ENCODE measurements at places on chromosomes 13 and 19. TPM values are rescaled to one million over a fixed set of nuclear protein-coding genes. Genes with fewer than 3 reads are reported as not detected.
A peak's percentile ranks its signal among the peaks of the same experiment; 100 is the strongest.

- no peak for DNase-seq
- no peaks in the 10 kb centered on the region for H3K36me3 ChIP-seq
- H3K4me3 ChIP-seq = no peak overlapping the region
- H3K4me1 ChIP-seq = no peaks in the 10 kb centered on the region
These were observed 160.2 kb downstream of the SLC7A1 start for GRCh38 chr13:29435125-29435911.

GRCh38 chr19:55116859-55117662, at the start of gene PPP1R12C:
Gene PPP1R12C, minus strand, starts transcription at chr19:55117637. Its CDS starts 94 bp downstream, at chr19:55117543.
- DNase-seq = no peak
- H3K27me3 ChIP-seq = peaks cover 19% of the 10 kb centered on the region
- H3K4me1 ChIP-seq = peaks cover 44% of the 10 kb centered on the region

DNA sequence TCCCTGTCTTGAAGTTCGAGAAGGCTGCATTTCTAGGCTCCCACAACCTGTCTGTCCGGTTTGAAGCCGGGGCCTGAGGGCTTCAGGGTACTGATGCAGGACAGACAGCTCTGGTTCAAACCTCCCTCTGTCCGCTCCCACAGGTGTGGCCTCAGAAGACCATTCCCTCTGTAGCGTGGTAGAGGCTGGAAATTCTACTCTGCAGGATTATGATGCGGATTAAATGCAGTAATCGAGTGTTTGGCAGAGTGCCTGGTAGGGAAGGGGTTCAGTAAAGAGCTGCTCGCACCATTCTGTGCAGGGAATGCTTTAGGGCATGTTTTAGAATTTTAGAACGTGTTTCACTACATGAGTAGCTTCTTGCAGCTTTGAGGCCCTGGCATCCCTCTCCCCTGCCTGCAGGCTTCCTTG, 30.5 kb downstream of the PPP1R37 start:
- H3K27me3 ChIP-seq = no peaks in the 10 kb centered on the region
- no peak overlapping the region for H3K27ac ChIP-seq
- H3K4me1 ChIP-seq = no peaks in the 10 kb centered on the region
- H3K36me3 ChIP-seq = no peaks in the 10 kb centered on the region
- DNase-seq = no peak

- no peak for DNase-seq
- no peak overlapping the region for H3K27ac ChIP-seq
- H3K4me3 ChIP-seq = no peak overlapping the region
These were observed 7.2 kb downstream of the FAM216B start for GRCh38 chr13:42788601-42789000.

GRCh38 chr19:37975596-37976515, 68.8 kb downstream of the SIPA1L3 start:
- no peak overlapping the region for H3K27ac ChIP-seq
- no peak overlapping the region for H3K4me3 ChIP-seq
- peaks cover 20% of the 10 kb centered on the region for H3K36me3 ChIP-seq
- DNase-seq = no peak
- H3K4me1 ChIP-seq = peaks cover 24% of the 10 kb centered on the region

DNA sequence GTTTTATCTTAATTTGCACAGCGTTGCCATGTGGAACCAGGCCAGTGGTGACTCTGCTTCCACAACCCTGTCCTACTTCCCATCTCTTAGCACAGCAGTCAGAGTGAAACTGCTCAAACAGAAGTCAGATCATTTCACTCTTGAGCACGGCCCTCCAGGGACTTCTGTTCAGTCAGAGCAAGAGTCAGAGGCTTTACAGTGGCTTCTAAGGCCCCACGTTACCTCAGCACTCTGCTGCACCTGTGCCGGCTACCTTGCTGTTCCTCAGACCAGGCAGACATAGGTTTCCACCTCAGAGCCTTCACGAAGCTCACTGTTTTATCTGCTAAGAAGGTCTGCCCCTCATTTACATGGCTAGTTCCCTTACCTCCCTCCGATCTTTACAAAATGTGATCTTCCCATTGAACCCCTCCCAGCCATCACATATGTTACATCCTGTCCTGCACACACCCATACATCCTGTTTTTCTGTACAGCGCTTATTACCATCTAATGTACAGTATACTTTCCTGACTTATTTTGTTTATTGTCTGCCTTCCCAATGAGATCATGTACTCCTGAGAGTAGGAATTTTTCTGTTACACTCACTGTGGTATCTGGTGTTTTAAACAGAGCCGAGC, 41.6 kb downstream of the TM9SF2 start:
- DNase-seq = no peak
- no peaks in the 10 kb centered on the region for H3K27me3 ChIP-seq
- H3K27ac ChIP-seq = no peak overlapping the region
- no peak overlapping the region for H3K4me3 ChIP-seq
- H3K36me3 ChIP-seq = peaks cover 13% of the 10 kb centered on the region

- peaks cover 23% of the 10 kb centered on the region for H3K36me3 ChIP-seq
- peaks cover 31% of the 10 kb centered on the region for H3K4me1 ChIP-seq
- no peaks in the 10 kb centered on the region for H3K27me3 ChIP-seq
- peak within 1 kb of the TSS; percentile 91 for H3K4me3 ChIP-seq
- H3K27ac ChIP-seq = peak within 1 kb of the TSS; percentile 89
- DNase-seq = peak; percentile 91
These were observed at the start of gene ZNF607 for GRCh38 chr19:37719111-37719926. Gene ZNF607, minus strand, starts transcription at chr19:37719761. Its CDS starts 8,143 bp downstream, at chr19:37711618.

DNA sequence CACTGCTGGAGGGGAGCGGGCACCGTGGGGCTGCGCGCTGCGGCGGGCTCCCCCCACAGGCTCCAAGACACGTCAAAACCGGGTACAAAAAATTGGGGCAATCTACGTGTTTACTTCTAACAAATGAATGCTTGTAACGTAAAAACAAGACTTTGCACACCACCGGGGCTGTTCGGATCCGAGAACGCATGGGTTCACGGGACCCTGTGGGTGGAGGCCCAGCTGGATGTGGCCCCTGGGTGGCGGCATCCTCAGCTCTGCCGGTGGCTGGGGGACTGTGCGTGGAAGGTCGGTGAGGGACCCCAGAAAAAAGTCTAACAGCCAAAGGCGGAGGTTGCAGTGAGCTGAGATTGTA, 10.3 kb upstream of the SLC7A10 start:
- H3K27me3 ChIP-seq = peaks cover 12% of the 10 kb centered on the region
- H3K4me1 ChIP-seq = no peaks in the 10 kb centered on the region
- DNase-seq = no peak

DNA sequence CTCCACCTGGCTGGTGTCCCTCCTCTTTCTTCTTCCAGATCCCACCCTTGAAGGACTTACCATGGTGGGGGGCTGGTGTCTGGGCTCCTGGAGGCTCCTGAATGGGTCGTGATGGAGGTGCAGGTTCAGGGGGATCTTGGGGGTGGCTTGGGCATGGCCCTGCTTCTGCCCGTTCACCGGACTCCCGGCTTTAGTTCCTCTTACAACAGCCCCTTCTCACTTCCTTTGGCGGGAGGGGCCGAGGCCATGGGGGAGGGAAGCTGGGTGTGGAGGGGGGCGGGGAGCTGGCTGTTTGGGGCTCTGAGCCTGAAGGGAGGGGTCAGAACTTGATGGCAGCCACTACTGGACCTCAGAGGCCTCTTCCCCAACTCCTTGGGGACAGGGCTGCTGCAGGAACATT, at the start of gene MYO1F:
Gene MYO1F, minus strand, starts transcription at position 196 of the 400 bp plus-strand sequence. Its CDS starts 133 bp downstream, at position 63.
- no peak for DNase-seq
- H3K4me1 ChIP-seq = peaks cover 15% of the 10 kb centered on the region
- H3K27me3 ChIP-seq = peaks cover 35% of the 10 kb centered on the region
- no peak within 1 kb of the TSS for H3K4me3 ChIP-seq
- no peak within 1 kb of the TSS for H3K27ac ChIP-seq

DNA sequence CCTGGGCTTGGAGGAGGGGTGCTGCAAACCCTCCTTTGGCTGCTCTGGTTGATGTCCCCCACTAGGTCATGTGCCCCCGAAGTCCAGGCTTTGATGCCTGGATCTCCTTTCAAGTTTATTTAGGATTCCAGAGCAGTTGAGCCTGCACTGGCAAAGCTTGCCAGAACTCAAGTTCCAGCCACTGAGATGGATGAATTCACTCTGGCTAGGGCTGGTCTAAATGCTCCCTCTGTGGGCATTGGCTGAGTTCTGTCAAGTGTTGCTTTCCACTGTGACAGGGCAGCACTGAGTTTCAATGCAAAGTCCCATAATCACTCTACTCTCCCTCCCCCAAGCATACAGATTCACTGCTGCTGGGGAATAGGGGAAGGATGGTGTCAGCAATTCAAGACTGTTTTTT, 17.8 kb upstream of the LMO7 start:
- H3K36me3 ChIP-seq = peaks cover 7% of the 10 kb centered on the region
- H3K4me1 ChIP-seq = no peaks in the 10 kb centered on the region
- H3K4me3 ChIP-seq = no peak overlapping the region
- no peaks in the 10 kb centered on the region for H3K27me3 ChIP-seq
- no peak overlapping the region for H3K27ac ChIP-seq
- DNase-seq = no peak

DNA sequence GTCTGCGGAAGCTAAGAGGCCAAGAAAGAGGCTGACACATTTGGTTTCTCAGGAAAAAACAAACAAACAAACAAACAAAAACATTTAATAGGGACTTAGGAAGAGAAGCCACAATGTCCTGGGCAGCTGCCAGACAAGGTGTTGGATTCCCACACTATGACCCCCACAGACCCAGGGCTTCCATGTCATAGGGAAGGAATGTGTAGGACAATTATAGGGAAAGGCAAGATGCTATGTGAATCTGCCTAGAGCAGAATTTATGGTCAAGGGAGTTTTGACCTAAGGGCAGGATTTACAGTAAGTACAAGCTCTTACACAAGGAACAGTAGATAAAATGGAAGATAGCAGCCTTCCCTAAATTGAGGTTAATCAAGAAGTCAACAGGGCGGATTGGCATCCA, 9.1 kb upstream of the CDADC1 start:
- peaks cover 5% of the 10 kb centered on the region for H3K4me1 ChIP-seq
- no peaks in the 10 kb centered on the region for H3K36me3 ChIP-seq
- H3K4me3 ChIP-seq = no peak overlapping the region
- H3K27ac ChIP-seq = no peak overlapping the region
- peaks cover 4% of the 10 kb centered on the region for H3K27me3 ChIP-seq
- DNase-seq = no peak

- DNase-seq = no peak
- H3K27ac ChIP-seq = no peak overlapping the region
- H3K4me1 ChIP-seq = peaks cover 8% of the 10 kb centered on the region
These were observed 5.4 kb downstream of the LMTK3 start for GRCh38 chr19:48506138-48506733.

GRCh38 chr13:33235564-33235963, 50.0 kb downstream of the STARD13 start:
- no peak for DNase-seq
- no peaks in the 10 kb centered on the region for H3K27me3 ChIP-seq
- peaks cover 40% of the 10 kb centered on the region for H3K36me3 ChIP-seq
- H3K4me3 ChIP-seq = no peak overlapping the region
- no peak overlapping the region for H3K27ac ChIP-seq

- no peak for DNase-seq
- H3K27me3 ChIP-seq = peaks cover 10% of the 10 kb centered on the region
- H3K4me1 ChIP-seq = peaks cover 9% of the 10 kb centered on the region
- H3K27ac ChIP-seq = no peak overlapping the region
- H3K36me3 ChIP-seq = no peaks in the 10 kb centered on the region
These were observed 30.0 kb downstream of the VAV1 start for GRCh38 chr19:6802336-6803035.

- H3K4me1 ChIP-seq = peaks cover 11% of the 10 kb centered on the region
- H3K4me3 ChIP-seq = no peak overlapping the region
These were observed 31.8 kb upstream of the ADGRE5 start for GRCh38 chr19:14349426-14349825.

DNA sequence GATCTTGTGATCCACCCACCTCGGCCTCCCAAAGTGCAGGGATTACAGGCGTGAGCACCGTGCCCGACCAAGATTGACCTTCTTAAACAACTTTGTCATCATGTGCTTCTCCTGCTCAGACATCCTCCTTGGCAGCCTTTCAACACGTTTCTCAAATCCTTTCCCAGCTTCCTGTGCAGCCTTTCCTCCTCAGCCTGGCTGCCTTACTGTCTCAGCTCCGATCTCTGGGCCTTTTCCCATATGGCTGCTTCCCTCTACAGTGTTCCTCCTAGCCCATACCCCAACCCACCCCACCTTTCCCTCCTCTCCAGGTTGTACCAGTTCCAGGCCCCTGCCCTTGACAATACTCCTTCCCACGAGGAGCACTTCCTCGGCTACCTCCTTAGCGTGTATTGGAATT, 7.2 kb downstream of the PHF11 start:
- peak overlapping the region; percentile 14 for H3K27ac ChIP-seq
- peaks cover 2% of the 10 kb centered on the region for H3K36me3 ChIP-seq
- H3K27me3 ChIP-seq = no peaks in the 10 kb centered on the region
- no peaks in the 10 kb centered on the region for H3K4me1 ChIP-seq
- no peak for DNase-seq
- no peak overlapping the region for H3K4me3 ChIP-seq

DNA sequence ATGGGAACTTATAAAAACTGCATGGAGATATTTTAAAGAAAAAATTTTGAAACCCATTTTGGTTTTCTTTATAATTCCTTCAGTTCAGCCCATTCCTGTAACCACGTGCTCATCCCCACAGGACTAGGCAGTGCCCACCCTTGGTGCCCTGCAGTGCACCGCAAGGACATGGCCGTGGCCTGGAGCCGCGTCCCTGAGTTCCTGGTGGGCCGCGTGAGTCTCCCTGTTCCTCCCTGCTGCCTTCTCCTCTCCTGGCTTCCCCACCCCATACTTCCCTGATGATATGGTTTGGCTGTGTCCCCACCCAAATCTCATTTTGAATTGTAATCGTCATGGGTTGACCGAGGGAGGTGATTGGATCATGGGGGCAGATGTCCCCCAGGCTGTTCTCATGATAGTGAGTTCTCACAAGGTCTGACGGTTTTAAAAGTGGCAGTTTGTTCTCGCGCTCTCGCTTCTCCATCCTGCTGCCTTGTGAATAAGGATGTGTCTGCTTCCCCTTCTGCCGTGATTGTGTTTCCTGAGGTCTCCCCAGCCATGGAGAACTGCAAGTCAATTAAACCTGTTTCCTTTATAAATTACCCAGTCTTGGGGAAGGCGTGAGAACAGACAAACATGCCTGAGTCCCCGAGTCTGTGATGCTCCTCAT, 31.6 kb upstream of the TFDP1 start:
- DNase-seq = no peak
- H3K4me3 ChIP-seq = no peak overlapping the region
- no peaks in the 10 kb centered on the region for H3K27me3 ChIP-seq
- H3K4me1 ChIP-seq = peaks cover 8% of the 10 kb centered on the region
- H3K27ac ChIP-seq = no peak overlapping the region
- H3K36me3 ChIP-seq = no peaks in the 10 kb centered on the region

DNA sequence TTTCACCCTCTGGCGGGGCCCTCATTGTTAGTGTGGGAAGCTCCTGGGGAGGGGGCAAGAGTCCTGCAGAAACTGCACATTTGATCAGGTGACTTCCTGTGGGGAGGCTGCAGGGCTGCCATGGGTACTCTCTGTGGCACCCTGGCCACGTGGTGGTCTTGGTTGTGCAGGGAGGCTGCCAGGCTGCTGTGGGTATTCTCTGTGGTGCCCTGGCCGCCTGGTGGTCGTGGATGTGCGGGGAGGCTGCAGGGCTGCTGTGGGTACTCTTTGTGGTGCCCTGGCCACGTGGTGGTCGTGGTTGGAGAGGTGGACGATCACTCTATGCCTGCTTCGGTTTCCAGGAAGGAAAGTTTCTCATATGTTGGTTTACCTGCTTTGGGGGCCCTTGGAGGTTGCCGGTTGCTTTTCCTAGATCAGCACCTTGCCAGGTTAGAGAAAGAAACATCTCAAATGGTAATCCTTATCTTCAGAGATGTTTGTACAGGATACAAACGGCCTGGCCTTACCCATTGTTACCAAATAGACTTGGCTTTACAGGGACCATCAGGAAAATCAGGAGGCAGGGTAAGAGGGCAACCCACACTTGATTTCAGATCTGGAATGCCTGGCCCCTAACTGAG, 22.9 kb downstream of the TEX29 start:
- no peak overlapping the region for H3K4me3 ChIP-seq
- DNase-seq = no peak
- no peaks in the 10 kb centered on the region for H3K4me1 ChIP-seq
- H3K36me3 ChIP-seq = peaks cover under 1% of the 10 kb centered on the region
- H3K27me3 ChIP-seq = no peaks in the 10 kb centered on the region
- H3K27ac ChIP-seq = no peak overlapping the region

The TBC1D4 gene
- total RNA-seq = 13.4 TPM

The GRIN3B gene
- total RNA-seq = not detected

The USHBP1 gene
- total RNA-seq = 0.57 TPM

The ZNF845 gene
- 7.9 TPM for total RNA-seq

The ZNF571 gene
- 5.3 TPM for total RNA-seq

All from neural crest cell (in vitro differentiated cells).